B cell (primary cell): ENCODE measurements at places on chromosomes 5 and 9. TPM values are rescaled to one million over a fixed set of nuclear protein-coding genes. Genes with fewer than 3 reads are reported as not detected.

DNA sequence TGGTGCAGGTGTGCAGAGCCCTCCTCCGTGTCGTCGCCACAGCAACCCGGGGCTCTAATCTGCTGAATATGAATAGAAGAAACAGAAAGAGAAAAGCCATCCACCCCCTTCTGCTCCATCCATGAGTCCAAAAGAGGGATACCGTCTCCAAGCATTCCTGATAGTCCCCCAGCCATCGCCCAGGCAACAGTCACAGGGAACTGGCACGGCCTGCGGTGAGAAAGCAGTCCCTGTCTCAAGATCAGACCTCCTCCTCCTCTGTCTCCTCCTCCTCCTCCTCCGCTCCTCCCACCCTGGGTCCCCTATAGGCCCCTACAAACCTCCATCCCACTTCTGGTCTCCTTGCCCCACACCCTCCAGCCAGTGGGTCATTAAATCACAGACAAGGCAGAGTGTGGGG lies 308.1 kb upstream of the MPDZ start:
- no peak for DNase-seq

DNA sequence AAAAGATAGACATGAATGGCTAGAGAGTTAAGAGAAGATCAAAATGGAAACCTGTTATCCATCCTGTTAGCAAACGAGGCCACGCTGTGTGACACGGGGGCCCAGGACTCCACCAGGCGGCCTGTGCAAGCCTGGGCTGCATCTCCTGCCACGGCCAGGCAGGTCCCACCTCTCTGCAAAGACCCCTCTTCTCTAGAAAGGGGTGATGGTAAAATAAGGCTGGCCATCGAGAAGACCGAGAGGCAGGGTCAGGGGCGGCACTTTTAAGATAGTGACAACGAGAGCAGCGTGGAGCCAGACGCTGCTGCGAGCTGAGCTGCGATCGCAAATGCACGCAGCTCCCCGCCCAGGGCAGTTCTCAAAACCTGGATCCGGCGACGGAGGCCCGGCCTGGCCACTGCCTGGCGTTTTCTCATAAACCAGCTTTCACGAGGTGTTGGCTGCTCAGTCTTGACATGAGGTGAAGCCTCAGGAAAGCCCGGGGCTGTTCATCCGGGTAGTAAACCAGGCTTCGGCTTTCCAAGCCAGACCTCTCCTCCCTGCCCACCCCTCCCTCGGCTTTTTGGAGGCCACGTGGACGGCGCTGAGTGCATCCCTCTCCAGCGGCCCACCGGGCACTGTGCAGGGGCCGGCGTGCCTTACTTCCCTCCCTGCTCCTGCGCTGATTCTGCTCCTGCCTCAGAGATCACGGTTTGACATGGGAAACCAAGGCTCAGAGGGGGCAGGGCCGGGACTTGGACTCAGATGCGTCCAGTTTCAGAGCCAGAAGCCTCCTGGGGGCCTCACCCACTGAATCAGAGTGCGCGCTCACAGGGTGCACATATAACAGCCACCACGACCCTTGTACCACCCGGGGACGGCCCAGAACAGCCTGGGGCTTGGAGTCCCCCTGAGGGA lies 151.6 kb upstream of the PHYKPL start:
- DNase-seq, result no peak

- no peak for DNase-seq
Measured at GRCh38 chr9:135220601-135221575, 133.4 kb downstream of the OLFM1 start.

- no peak for DNase-seq
Measured at GRCh38 chr5:68709239-68709638, 384.6 kb upstream of the SLC30A5 start.

DNA sequence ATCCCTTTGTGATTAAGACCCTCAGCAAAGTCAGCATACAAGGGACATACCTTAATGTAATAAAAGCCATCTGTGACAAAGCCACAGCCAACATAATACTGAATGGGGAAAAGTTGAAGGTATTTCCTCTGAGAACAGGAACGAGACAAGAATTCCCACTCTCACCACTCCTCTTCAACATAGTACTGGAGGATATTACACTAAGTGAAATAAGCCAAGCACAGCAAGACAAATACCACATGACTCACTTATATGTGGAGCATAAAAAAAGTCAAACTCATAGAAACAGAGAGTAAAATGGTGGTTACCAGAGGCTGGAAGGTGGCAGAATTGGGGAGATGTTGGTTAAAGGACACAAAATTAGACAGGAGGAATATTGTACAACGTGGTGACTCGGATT lies 118.1 kb upstream of the NFIL3 start:
- DNase-seq, result no peak

- DNase-seq, result no peak
Measured at GRCh38 chr5:29169886-29170285, 2023.6 kb upstream of the CDH6 start.

GRAMD2B gene
- 2.7 and 3.6 TPM in 2 replicates for total RNA-seq

GRCh38 chr5:151347369-151347768 lies at the start of gene SLC36A2:
SLC36A2 (minus strand) TSS chr5:151347559; CDS start chr5:151347460, 99 bp downstream.
- no peak for DNase-seq

- no peak for DNase-seq
Measured at GRCh38 chr5:136768457-136768856, 403.1 kb upstream of the TRPC7 start.

GALT gene
- total RNA-seq, result 96.6 and 111 TPM in 2 replicates

GRCh38 chr5:125140855-125141254 lies 394.4 kb upstream of the ZNF608 start:
- no peak for DNase-seq

- no peak for DNase-seq
Measured at GRCh38 chr5:64700765-64701164, 10.5 kb downstream of the SHISAL2B start.

- DNase-seq, result peak; percentile 60
Measured at GRCh38 chr9:21096172-21096900, 18.6 kb upstream of the IFNB1 start.

- DNase-seq, result no peak
Measured at GRCh38 chr9:70114898-70115297, 71.2 kb downstream of the MAMDC2 start.

DNA sequence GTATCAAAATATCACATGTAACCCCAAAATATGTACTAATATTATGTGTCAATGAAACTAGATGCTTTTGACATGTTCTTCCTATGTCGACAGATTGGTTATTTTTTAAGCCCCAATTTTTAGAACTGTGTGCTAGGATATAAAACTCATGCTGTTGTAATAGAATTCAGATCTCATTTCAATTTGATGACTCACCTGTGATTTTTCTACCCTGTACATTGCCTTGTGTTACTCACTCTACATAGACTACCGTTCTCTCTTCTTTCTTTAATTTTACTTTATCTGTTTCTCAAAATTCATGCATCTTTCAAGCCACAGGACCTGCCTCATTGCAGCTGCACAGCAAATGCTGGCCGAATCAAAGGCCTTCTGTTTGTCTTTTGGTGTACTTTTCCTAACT lies 284.5 kb downstream of the MAT2B start:
- DNase-seq, result no peak

GRCh38 chr5:10432059-10433008 lies 9.3 kb upstream of the ROPN1L start:
- no peak for DNase-seq

GRCh38 chr9:114925672-114926071 lies 4.7 kb downstream of the TNFSF8 start:
- no peak for DNase-seq

IFNW1 gene
- total RNA-seq, result not detected in 2 replicates

DNA sequence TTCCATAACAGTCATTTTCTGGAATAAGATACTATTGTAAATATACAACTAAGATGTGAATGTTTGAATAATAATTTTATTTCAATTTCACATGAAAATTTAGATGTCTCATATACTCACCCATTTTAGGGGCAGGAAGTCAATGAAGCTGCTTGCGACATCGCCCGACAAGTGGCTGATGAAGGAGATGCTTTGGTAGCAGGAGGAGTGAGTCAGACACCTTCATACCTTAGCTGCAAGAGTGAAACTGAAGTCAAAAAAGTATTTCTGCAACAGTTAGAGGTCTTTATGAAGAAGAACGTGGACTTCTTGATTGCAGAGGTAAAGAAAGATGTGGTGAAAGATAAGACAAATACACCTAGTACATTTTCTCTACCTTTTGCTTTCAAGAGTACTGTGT lies 8.6 kb downstream of the BHMT start:
- no peak for DNase-seq

ROPN1L gene
- 0.34 and 0.91 TPM in 2 replicates for total RNA-seq

RASEF gene
- not detected in 2 replicates for total RNA-seq

DNA sequence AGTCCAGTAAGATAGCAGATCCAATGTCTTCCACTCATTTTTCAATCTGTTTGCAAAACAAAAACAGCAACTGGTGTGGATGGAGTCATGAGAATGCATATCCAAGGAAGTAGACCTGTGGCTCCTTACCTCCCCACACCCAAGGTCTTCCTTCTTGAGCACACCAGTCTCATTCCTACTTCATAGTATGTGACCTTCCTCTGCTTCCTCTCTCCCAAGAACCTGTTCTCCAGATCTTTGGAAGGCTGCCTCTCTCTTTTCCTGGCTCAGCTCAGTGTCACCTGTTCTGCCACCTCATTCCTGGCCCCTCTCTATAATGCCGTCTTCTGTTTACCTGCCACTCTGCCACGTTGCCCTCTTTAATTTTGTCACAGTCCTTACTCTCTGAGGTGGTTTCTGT lies 7.9 kb upstream of the TRIM7 start:
- no peak for DNase-seq

HBEGF gene
- total RNA-seq, result 0.61 and 0.89 TPM in 2 replicates

GRCh38 chr5:155954701-155955445 lies 372.1 kb upstream of the SGCD start:
- no peak for DNase-seq

GRCh38 chr5:1265461-1266455 lies 29.1 kb downstream of the TERT start:
- DNase-seq, result no peak

GRCh38 chr5:170246126-170246870 lies 13.5 kb downstream of the C5orf58 start:
- no peak for DNase-seq

GRCh38 chr5:5135957-5136676 lies 4.0 kb upstream of the ADAMTS16 start:
- no peak for DNase-seq

- DNase-seq, result no peak
Measured at GRCh38 chr5:154723740-154724505, 31.3 kb upstream of the LARP1 start.

TEX48 gene
- total RNA-seq, result not detected in 2 replicates

CCDC180 gene
- total RNA-seq, result 7.1 and 14.1 TPM in 2 replicates

PCDHB10 gene
- not detected in 2 replicates for total RNA-seq

GRCh38 chr5:74402553-74402952 lies 238.0 kb downstream of the ENC1 start:
- no peak for DNase-seq

- no peak for DNase-seq
Measured at GRCh38 chr5:1276930-1277329, 17.9 kb downstream of the TERT start.

DNA sequence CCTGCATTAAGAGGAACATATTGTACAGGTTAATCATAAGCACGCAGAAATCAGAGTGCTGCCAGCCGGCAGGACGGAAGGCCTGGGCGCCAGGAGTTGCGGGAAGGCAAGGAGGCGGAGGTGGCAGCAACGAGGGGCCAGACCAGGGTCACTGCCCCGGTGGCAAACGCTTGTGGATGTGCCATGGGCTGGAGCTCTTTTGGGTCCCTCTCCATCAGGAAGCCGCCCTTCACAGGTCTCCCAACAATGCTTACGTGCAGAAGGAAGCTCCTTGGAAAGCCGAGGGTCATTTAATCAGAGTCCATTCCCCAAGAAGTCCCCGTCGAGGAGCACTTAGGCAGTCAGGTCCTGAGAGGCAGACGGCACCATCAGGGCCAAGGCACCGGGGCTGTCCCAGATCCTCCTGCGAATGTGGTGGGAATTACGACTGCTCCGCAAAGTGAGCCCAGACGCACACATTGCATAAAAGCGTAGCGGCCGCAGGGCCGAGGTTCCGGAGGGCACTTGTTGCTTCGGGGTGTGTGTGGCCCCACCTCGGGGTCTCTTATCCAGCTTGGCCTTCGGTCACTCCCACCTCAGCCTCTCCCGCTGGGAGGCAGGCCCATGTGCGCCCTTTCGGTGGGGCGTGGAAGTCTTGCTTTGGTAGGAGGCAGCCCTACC lies 20.5 kb downstream of the MRPL36 start:
- DNase-seq, result no peak

PCDHA7 gene
- total RNA-seq, result not detected in 2 replicates

GRCh38 chr5:175696139-175696854 lies 38.4 kb downstream of the HRH2 start:
- peak; percentile 17 for DNase-seq

DNA sequence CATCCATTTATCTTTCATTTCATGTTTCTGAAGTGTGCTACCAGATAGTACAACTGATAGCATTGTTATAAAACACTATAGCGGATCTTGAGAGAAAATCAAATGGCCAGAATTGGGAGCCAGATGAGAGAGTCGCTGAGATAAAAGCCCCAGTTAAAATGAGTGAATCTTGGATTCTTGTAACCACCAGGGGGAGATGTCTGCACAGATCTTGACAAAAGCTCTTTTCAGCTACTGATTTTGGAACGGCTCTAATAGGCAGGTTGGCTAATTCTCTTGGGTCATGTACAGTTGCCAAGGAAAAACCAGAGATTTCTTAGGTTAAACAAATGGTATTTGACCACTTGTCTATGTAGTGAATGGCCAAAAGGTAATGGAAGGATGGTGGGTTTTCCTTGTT lies 21.7 kb downstream of the F2RL2 start:
- peak; percentile 67 for DNase-seq

CER1 gene
- not detected in 2 replicates for total RNA-seq

DNA sequence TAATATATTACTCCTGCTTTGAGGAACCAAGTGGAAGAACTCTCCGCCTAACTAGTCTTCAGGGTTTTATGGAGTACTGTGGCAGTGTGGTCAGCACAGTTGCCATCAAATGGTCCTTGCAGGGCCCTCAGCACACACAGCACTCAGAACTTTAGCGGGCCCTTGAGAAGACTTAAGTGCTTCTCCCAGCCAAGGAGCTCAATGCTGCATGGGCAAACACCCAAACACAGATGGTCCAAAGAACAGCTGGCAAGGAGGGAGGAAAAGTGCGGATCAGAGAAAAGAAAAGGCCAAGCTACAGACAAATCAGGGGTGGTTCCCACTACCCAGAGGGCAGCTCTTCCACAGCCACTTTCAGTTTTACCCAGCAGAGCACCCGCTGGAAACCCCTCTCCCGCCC lies 98.6 kb downstream of the SPOCK1 start:
- DNase-seq, result no peak

DNA sequence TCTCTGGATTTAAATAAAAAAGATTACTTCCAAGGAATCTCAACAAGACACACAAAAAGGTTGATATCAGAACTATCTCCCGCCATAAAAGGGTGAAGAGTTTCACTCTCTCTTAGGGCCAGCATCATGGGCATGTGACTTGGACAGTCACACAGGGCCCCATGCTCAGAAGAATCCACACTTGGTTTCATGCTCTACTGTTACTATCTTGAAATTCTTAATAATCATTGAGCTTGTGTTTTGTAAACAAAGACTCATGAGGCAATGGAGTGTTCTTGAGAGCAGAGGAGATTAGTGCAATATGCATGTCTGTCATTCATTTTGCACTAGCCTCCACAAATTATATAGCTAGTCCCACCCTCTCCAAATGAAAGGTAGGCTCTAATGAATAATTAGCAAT lies 58.4 kb downstream of the HMHB1 start:
- DNase-seq, result no peak
